ENCODE measurements at places on chromosomes 12 and 14.

GRCh38 chr14:47674148-47674542 is 1.3 kb downstream of the MDGA2 start:
- no peak for DNase-seq

GRCh38 chr14:87045246-87045645 is 947.7 kb downstream of the GALC start:
- DNase-seq = no peak

DNA sequence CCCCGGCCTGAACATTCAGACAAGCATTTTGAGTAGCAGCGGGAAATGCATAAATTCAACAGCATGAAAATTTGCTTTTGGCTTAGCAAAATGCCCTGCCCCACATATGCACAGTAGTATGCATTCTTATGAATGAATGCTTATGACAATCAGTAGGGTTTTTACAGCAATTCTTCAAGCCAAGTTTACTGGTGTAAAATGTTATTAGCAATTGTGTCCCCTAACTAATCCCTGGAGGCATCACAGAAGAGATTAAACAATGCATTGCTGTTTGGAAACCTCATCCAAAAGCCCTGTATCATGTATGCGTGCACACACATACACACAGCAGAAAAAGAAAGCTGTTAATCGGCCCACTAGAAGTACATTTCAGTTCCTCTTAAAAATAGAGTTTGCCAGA is 406.5 kb downstream of the LRIG3 start:
- DNase-seq = no peak

DNA sequence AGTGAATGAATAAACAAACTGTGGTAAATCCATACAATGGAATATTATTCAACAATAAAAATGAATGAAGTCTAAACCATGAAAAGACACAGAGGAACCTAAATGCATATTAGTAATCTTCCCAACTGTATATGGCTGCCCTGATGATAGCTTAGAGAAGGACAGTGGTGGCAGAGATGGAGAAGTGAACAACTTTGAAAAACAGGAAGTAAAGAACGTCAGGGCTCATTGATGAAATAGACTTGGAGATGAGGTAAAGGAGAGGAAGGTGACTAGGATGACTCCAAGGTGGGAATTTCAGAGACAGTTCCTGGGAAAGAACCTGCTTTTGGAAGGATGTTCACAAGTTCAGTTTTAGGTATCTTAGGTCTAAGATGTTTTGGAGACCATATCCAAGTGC is 36.3 kb upstream of the NT5DC3 start:
- no peak for DNase-seq

DNA sequence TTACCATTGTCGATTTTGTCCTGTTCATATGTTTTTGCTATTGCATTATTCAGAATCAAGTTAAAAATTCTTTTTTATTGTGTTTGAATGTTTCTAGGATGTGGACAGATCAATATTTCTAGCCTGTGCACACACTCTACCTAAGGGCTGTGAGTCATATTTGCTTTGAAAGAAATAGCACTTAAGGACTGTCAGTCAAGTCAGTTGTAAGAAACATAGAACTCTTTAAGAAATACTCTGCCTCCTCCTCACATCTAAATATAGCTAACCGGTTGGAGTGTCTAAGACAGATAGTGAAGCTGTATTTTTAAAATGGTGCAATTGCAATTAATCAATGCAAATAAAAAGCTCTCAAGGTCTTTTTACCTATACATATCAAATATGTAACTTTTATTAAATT is 17.9 kb upstream of the MGST1 start:
- no peak for DNase-seq

DNA sequence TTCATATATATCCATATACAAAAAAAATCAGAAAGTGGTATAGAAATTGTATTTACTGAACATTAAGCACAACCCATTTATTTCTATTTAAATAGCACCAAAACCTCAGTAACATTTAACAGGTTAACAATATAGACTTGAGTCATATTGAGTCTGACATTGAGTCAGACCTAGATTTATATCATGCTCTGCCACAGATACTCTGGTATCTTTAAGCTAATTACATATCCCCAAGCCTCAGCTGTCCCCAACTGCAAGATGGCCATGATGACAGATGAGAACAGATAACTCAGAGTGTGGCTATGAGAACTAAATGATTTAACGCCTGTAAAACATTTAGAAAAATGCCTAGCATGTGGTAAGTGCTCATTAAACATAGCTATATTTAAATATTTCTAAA is 40.3 kb downstream of the IFNG start:
- DNase-seq = peak; percentile 28

DNA sequence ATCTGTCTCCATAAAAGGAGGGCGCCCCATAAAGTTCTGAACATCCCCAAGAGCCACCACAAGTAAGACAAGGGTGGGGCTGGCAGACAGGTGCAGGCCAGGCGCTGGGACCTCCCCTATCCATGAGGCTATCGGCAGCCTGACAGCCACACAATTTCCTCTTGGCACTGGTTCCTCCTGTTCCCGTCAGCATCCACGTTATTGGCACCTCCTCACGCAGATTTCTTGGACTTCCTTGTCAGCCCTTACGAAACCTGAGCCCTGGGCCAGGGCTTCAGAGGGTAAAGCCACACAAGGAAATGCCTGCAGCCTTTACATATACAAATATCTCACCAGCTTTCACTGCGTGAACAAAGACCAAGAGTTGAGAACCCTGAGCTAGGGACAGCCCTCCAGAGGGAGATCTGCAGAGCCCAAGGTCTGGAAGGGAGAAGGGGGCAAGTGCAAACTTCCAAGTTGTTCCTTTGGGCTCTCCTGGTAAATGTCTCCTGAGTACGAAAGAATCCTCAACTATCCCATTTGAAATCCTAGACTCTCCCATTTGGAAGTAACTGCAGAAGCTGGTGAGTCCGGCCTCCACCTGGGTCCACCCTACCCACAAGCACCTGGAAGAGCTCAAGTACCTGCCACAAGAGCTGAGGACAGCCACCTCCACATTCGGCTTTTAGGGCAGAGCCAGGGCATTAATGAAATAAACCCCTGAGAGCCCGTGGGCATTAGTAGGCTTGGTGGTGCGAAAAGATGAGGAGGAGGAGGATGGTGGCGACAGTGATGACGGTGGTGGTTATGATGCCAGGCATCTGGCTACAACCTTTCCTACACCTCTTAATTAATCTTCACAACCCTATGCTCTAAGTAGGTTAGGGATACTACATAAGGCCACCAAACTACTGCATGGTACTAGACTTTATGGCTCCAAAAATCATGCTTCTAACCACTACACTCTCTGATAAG is 5.5 kb upstream of the TC2N start:
- peak; percentile 17 for DNase-seq

DNA sequence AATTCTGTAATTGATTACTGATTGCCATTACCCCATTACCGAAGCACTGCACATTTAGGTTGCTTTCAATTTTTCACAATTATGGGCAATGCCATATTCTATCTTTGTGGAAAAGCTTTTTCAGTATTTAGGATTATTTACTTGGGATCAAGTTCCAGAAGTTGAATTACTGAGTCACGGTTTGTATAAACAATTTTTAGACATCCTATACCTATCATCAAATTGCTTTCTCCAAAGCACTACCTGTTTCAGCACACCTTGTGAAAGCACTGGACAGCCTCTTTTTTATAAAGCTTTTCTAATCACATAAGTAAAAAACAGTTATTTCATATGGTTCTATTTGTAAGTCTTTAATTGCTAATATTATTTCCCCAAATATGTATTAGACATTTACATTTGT is 221.5 kb upstream of the CAND1 start:
- no peak for DNase-seq

- DNase-seq = no peak
Measured at GRCh38 chr14:104739026-104739425, 13.9 kb upstream of the SIVA1 start.

DNA sequence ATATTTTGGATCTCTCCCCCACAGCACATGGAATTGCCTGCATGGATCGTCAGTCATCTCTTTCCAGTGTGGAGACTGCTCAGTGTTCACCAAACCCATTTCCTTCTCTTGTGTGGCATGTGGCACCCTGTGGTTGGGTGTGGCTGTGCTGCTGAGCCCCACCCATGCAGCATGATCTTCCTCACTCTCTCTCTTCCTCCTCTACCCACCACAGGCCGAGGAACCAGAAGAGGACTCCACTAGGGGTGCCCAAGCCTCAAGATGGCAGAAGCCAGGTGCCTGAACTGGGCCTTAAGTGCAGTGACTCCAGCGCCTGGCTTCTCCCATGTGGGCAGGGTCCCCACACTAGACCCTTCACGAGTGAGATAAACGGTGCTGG is 66.8 kb upstream of the GPR68 start:
- peak; percentile 14 for DNase-seq

GRCh38 chr12:94289461-94290312 is 141.3 kb downstream of the PLXNC1 start:
- DNase-seq = no peak

DNA sequence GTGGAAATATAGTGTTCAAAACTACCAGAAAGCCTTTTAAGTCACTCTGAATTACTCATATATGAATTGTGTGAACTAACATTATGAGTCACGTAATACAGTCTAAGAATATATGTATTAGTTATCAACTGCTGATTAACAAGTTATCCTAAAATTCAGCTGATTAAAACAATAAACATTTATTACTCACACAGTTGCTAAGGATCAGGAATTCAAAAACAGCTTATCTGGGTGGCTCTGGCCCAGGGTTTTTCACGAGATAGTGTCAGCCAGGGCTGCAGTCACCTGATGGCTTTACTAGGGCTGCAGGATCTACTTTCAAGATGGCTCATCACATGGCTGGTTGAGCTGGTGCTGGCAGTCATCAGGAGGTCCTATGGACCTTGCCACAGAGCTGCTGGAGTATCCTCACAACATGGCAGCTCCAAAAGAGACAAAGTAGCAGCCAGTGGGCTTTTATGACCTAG is 36.5 kb downstream of the CORO1C start:
- peak; percentile 1 for DNase-seq

GRCh38 chr14:49942090-49942489 is 49.2 kb downstream of the ARF6 start:
- no peak for DNase-seq

DNA sequence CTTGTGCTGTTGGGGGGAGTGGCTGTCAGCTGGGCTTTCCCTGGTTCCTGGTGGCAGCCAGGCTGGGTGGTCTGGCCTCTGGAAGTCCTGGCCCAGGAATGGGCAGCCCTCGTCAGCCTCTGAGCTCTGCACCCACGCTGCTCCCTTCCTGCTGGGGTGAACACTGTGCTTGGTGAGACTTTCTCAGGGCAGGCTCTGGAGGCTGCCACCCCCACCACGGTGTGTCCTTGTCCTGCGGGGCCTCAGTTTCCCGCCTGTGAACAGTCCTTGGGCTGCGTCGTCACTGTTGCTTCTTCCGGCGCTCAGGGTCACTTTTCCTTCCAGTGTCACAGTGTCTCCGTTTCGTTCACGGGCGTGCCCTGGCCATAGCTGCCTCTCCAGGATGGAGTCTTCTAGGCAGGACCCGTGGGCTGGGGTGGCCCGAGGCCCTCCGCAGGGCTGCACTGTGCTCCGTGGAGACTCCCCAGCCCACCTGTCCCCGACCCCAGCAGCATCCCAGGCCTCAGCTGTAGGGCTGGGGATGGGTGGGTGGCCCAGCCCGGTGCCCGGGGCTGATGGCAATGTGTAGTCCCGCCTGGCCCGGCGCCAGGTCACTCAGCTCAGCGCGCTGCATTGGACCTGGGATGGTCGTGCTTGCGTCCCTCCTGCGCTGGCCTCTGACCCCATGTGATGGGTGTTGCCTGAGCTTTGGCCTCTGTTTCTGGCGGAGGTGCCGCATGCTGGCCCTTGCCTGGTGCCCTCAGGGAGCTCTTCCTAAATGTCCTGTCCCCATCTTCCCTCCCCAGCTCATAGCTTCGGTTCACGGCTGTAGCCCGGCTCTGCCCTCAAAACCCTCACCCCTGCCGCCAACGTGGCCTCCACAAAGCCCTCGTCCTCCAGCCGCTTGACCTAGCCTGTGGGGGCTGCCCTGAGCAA is 6.8 kb downstream of the KIF26A start:
- DNase-seq = no peak

DNA sequence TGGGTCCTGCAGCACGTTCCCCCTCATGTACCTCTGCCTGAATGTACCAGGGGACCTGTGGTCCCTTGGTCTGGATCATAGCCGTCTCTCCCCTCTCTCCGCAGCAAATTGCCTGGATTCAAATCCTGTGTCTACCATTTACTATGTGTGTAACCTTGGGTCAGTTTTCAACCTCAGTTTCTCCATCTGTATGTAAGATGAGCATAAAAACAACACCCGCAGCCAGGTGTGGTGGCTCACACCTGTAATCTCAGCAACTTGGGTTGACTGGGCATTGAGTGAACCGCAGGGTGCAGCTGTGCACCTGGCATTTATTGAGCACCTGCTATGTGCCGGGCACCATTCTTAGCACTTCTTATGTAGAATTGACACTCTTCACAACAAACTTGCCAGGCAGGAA is 14.1 kb downstream of the CYP46A1 start:
- no peak for DNase-seq

DNA sequence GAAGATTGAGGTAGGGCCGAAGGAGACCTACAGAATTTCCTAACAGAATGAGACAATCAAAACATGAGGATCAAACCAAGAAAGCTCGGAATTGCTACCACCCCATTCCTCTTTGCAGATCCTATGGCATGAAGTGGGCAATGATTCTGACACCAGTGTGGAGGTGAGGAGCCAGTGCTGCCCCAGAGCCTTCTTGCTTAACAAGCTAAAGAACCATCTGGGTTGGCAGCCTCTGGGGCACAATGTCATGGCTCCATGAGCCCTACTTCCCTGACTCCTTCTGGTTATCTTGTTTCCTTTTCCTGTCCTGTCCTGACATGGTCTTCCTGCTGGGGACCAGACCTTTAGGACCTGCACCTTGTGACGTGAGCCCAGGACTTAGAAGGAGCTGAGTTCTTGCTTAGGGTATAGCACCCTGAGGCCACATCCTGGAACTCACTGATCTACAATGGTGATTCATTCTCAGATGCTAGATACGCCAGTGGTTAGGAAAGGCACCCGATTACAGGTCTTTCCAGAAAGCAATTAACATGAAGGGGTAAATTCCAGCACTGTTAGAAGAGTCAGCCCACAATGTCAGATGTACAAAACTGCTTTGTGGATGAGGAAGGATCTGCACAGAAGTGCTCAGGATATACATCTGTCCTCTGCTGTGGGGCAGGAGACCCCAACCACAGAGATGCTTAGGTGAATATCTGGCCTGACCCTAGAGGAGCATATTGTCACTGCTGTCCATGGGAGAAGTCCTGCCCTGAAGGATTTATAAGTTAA is 324.2 kb downstream of the ZFP36L1 start:
- peak; percentile 9 for DNase-seq

DNA sequence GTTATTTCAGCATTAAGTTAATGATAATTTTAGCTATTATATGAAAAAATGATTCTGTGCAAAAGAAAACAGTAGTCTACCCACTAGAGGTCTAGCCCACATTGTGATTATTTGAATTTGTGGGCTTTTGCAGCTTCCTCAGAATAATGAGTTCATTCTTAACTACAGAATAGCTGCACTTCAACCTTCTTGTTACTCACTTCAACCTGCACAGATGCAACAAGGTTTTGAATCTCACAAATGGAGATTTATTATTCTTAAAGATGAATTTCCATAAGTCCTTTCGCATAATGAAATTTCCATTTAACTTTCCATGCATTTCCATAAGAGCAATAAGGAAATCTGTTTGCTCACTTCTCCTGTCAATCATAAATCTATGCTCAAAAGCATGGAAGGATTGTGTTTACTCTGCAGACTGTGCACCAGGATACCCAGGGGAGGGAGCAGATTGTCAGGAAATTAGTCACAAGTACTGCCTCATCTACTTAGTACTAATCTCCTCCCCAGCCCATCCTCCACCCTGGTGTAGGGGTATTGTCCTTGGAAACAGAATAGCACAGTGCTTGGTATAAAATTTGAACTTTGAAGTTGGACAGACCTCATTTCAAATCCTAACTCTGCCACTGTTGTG is 24.1 kb downstream of the PTGER2 start:
- DNase-seq = no peak

GRCh38 chr14:94542111-94542810 is 19.0 kb upstream of the SERPINA4 start:
- no peak for DNase-seq
